Fibroblast of the aortic adventitia (primary cell): ENCODE measurements at places on chromosomes 6 and 20. TPM values are rescaled to one million over a fixed set of nuclear protein-coding genes. Genes with fewer than 3 reads are reported as not detected.

Gene C20orf144
- total RNA-seq = 0.16 and 0.18 TPM in 2 replicates

Gene MTRF1L
- 26.8 and 28.2 TPM in 2 replicates for total RNA-seq

Gene PREX1
- total RNA-seq = 3.5 and 13.0 TPM in 2 replicates

Gene BTNL2
- not detected in 2 replicates for total RNA-seq

Gene OSBPL2
- 21.1 and 31.6 TPM in 2 replicates for total RNA-seq

Gene IDH3B
- total RNA-seq = 64.3 and 71.3 TPM in 2 replicates

Gene GSTA3
- total RNA-seq = not detected in 2 replicates

Gene TP53TG5
- total RNA-seq = 0.09 TPM in 1 of 2 replicates, not detected in the other

Gene BACH2
- total RNA-seq = 0.27 and 0.65 TPM in 2 replicates

Gene SRMS
- total RNA-seq = not detected in 2 replicates

Gene OGFR
- total RNA-seq = 31.0 and 46.4 TPM in 2 replicates

Gene RIPOR3
- 1.6 and 6.5 TPM in 2 replicates for total RNA-seq

Gene DEFB113
- not detected in 2 replicates for total RNA-seq

Gene ABHD16B
- total RNA-seq = not detected in 2 replicates

Gene CPNE5
- 0.16 and 0.18 TPM in 2 replicates for total RNA-seq

Gene ARMC12
- 0.45 TPM in 1 of 2 replicates, not detected in the other for total RNA-seq

Gene BTN1A1
- total RNA-seq = not detected in 2 replicates

Gene SLC17A3
- 1.1 TPM in 1 of 2 replicates, not detected in the other for total RNA-seq

Gene MARCKS
- 122 and 144 TPM in 2 replicates for total RNA-seq

Gene HLA-DOB
- 2.6 TPM in 1 of 2 replicates, not detected in the other for total RNA-seq

Gene BMP6
- 1.3 and 10.5 TPM in 2 replicates for total RNA-seq

Gene CST5
- total RNA-seq = not detected in 2 replicates

Gene RSPO4
- total RNA-seq = not detected in 2 replicates

Gene SLC22A16
- 0.09 TPM in 1 of 2 replicates, not detected in the other for total RNA-seq

Gene GPSM3
- total RNA-seq = 0.90 TPM in 1 of 2 replicates, not detected in the other

Gene OTOR
- not detected in 2 replicates for total RNA-seq

Gene LY6G6C
- total RNA-seq = not detected in 2 replicates

Gene HS3ST5
- 0.09 TPM in 1 of 2 replicates, not detected in the other for total RNA-seq

Gene LTB
- not detected in 2 replicates for total RNA-seq

Gene ATAT1
- total RNA-seq = 0.16 and 5.6 TPM in 2 replicates

Gene LAMA2
- 99.1 and 103 TPM in 2 replicates for total RNA-seq

Gene C6orf58
- total RNA-seq = not detected in 2 replicates

Gene SLC35F1
- total RNA-seq = not detected in 2 replicates

Gene SIGLEC1
- 0.08 TPM in 1 of 2 replicates, not detected in the other for total RNA-seq

Gene FILIP1
- 0.45 and 5.5 TPM in 2 replicates for total RNA-seq

Gene LMBRD1
- 25.7 and 47.6 TPM in 2 replicates for total RNA-seq

Gene LY6G6D
- not detected in 2 replicates for total RNA-seq

Gene TNFAIP3
- 7.0 and 19.9 TPM in 2 replicates for total RNA-seq

Gene FRMD1
- not detected in 2 replicates for total RNA-seq

Gene OLIG3
- total RNA-seq = 0.74 TPM in 1 of 2 replicates, not detected in the other

Gene MRAP2
- total RNA-seq = 0.33 and 5.8 TPM in 2 replicates

Gene PSORS1C1
- total RNA-seq = 1.2 and 7.0 TPM in 2 replicates

Gene GATA5
- 0.08 TPM in 1 of 2 replicates, not detected in the other for total RNA-seq

Gene MTHFD1L
- 39.0 and 68.7 TPM in 2 replicates for total RNA-seq

Gene TPD52L2
- 100 and 136 TPM in 2 replicates for total RNA-seq
